ENCODE measurements at places on chromosomes 2 and 18.
A peak's percentile ranks its signal among the peaks of the same experiment; 100 is the strongest.

GRCh38 chr2:98477036-98477435, 32.4 kb downstream of the INPP4A start:
- DNase-seq: no peak

DNA sequence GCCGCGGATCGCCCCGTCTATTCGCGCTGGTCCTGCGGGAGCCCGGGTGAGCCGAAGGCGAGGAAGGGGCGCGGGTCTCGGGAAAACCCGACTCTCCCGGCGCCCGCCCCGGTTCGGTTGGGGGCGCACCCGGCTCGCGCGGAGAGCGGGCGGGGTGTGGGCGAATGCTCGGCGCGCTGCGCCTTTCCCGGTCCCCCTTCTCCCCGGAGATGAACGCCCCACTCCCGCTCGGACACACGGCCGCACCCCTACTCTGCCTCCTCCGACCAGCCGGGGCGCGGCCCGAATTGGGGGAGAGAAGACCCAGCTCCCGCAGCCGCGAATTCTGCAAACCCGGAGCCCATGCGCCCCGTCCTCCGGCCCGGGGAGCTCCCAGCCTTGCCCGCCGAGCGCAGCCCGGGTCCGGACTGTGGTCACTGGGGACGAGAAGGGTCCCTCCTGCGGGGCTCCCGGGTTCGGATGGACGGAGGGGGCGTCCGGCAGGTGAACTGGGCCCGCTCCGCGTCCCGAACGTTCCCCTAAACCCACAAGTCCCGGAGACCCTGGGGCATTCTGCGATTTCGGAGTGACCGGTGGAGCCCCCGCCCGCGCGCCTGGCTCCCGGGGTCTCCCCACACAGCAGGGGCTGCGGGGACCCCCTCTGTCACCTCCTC, 734 bp downstream of the KCNG2 start:
- DNase-seq: peak; percentile 61

DNA sequence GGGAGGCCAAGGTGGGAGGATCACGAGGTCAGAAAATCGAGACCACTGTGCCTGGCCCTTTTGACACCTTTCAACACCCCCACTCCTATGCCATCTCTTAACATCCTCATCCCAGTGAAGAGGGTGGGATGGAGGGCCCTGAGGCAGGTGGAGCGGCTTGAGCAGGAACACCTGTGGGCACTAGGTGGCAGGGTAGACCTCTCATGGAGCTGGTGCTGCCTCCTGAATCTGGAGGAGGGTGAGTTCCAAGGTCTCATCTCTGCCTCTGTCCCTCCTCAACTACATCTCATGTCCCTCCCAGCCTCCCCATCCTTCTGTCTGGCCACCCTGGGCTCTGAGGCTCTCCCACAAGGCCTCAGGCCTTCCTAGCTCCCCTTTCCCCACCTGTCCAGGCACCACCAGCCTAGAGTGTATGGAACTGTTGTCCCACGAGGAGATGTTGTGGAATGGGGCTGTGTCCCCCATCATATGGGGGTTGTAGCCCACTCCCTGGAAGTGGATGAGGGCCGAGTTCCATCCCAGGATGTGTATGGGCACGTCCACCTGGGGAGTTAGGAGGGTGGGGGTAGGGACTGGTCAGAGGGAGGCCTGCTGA, 17.0 kb upstream of the CRYBA2 start:
- DNase-seq: no peak

DNA sequence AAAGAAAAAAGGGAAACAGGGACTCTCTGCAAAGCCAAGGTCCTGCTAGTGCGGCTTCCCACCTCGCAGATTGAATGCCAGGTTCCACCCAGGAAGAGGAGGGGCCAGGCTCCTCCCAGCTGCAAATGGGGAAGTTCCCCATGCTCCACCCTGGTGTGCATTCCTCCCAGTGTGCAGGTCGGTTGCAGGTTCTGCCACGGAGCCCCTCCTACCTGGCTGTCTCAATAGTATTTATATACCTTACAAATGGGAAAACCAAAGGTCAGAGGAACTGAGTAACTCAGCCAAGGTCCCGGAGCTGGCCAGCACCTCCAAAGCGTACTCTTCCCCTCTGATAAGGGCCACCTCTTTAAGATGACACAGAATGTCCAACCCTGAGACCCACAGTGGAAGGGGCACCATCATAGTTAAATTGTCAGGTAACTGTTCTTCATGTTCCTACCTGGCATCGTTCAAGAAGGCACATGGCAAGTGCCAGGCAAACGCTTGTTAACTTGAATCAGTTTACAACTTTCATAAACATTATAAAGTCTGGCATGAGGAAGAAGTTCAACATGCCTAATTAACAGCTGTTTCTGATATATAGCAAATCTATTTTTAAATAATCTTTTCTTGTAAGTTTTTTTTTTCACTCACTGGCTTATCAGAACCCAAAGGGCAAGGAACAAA, 35.5 kb downstream of the POU3F3 start:
- no peak for DNase-seq

DNA sequence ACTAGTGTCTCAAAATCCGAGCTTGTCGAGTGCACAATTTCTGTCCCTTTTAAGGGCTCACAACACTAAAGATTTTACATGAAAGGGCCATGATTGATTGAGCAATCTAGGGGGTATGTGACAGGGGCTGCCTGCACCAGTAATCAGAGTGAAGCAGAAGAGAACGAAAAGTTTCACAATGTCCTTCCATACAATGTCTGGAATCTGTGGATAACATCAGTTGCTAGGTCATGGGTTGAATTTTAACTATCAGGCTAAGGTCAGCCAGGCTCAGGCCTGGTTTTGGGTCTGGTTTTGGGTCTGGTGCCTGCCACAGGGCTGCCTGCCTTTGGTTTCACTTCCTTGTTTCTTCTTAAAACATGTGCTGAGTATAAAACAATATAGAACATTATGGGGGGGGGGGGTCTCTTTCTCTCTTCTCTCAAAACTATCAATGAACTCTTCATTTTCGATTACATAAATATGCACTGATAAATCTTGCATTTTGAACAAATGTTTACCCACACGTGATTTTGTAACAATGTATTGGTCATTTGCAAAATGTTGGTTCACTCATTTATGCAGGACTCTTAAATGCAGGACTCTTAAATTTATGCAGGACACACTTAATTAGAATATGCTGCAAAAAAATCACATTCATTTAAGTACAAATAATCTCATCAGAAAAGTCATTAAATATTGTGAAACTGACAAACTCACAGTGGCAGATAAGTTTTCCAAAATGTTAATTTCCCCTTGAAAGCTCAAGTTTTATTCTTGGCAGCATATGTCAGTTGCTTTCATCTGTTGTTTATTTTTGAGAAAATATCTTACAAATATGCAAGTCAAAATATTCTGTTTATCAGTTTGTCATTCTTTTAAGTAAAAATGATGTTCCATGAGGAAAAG, 290.5 kb upstream of the KYNU start:
- no peak for DNase-seq
